Activated naive CD8-positive, alpha-beta T cell treated with anti-CD3 and anti-CD28 coated beads, Interleukin-2, amount 10 ng/mL, durations not matched to agents 7 days and 5 days (primary cell): ENCODE measurements at places on chromosomes 1 and 21. TPM values are rescaled to one million over a fixed set of nuclear protein-coding genes. Genes with fewer than 3 reads are reported as not detected.

TNNT2 gene
- not detected for total RNA-seq

PTPN14 gene
- 0.08 TPM for total RNA-seq

FABP3 gene
- 0.62 TPM for total RNA-seq

OR1C1 gene
- not detected for total RNA-seq

AKR1A1 gene
- total RNA-seq: 116 TPM

GATAD2B gene
- 86.3 TPM for total RNA-seq

GUCA2A gene
- not detected for total RNA-seq

LTN1 gene
- total RNA-seq: 27.4 TPM

IL24 gene
- total RNA-seq: not detected
